Breast epithelium (tissue), 4 donors: ENCODE measurements at places on chromosomes 7 and 10. TPM values are rescaled to one million over a fixed set of nuclear protein-coding genes. Genes with fewer than 3 reads are reported as not detected.

- DNase-seq, result no peak
Observed at GRCh38 chr10:19668116-19668515, 148.1 kb upstream of the PLXDC2 start.

DNA sequence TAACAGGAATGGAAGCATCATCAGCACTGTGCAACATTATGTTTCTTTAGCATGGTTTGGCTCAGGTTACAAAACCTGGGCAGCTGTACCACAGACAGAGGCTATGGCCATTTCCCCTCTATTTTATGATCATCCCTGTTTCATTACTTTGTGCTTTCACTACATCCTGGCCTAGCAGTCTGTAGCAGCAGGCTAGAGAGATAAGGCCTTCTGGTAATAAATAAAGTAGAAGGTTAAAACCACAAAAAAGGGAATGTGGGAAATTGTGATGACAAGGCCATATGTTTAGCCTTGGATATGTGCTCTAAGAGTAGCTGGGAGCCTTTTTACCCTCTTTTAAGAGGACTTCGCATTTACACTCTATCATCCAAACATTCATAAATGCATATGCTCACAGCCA, 266.2 kb upstream of the PHF14 start:
- DNase-seq, result no peak

DNA sequence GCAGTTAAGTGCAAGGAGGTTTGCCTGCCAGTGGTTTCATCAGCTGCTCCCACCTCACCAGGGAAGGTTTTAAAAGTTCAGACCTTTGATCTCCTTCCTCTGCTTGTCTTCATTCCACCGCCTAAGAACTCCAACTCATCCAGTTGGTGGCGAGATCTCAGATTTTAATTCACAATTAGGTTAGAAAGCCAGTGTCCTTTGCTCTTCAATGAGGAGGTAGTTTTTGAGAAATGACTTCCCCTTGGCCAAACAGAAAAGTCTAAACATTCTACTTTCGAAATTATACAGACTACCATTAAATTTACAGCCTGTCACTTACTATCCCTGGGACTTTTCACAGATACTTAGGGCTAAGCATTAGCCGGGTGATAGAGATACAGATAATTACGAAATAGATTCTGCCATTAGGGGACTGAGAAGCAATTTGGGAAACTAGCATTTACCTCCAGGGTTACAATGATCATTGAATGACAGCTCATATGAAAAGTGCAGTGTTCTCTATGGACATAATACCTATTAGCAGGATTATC, 513.4 kb upstream of the GHITM start:
- DNase-seq, result no peak

DNA sequence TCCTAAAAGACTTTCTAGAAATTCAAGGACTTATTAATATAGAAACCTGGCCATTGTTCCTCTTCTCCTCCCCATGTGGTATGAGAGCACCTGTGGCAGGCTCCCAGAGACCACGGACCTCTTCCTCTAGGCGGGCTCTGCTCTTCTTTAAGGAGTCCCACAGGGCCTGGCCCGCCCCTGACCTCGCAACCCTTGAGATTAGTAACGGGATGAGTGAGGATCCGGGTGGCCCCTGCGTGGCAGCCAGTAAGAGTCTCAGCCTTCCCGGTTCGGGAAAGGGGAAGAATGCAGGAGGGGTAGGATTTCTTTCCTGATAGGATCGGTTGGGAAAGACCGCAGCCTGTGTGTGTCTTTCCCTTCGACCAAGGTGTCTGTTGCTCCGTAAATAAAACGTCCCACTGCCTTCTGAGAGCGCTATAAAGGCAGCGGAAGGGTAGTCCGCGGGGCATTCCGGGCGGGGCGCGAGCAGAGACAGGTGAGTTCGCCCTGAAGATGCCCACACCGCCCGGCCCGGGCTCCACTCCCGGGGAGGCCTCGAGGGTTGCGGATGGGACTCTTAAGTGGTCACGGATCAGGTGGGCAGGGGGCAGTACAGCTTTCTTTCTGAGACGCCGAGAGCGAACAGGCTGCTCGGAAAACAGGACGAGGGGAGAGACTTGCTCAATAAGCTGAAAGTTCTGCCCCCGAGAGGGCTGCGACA, at the start of gene SLC26A4:
TSS of gene SLC26A4 (plus strand) at position 448 of the 700 bp plus-strand sequence. CDS start 814 bp downstream, outside the sequence.
- no peak for DNase-seq

- no peak for DNase-seq
Observed at GRCh38 chr7:129354428-129355157, 79.6 kb upstream of the STRIP2 start.

GRCh38 chr7:135993950-135994349, 16.8 kb upstream of the MTPN start:
- no peak for DNase-seq

DNA sequence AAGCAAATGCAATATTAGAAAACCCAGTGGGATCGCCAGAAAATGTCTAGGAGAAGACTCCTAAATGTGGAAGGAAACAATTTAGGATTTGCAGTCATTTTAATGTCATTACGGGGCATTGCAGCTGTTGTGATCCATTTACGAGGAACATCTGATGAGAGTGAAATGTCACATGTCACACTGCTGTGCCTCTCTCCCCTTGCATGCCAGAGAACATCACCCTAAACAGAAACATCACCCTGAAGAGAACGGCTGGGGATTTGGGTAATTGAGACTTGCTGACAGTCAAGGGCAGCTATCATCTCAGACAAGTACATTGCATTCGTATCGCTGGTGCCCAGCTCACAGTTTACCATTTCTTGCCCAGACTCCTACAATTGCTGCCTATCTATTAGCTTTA, 785.7 kb upstream of the POM121L12 start:
- DNase-seq, result no peak

DNA sequence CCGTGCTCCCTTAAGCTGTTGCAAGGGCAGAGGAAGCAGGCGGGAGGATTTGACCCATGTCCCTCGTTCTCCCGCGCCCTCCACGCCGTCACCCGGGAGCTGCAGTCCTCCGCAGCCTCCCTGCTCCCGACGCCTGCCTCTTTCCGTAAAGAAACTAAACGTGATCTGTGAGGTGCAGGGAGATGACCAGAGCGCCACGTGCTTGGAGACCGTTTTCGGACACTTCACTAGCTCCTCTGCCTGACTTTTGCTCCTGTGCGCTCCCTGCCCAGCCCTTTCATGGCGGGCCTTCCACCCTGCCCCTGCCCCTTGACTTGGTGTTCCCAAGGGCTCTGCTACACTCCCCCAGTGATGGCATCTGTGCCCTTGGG, 171.2 kb downstream of the LSM5 start:
- DNase-seq, result no peak

GRCh38 chr10:32005050-32005449, 51.2 kb downstream of the KIF5B start:
- no peak for DNase-seq

DNA sequence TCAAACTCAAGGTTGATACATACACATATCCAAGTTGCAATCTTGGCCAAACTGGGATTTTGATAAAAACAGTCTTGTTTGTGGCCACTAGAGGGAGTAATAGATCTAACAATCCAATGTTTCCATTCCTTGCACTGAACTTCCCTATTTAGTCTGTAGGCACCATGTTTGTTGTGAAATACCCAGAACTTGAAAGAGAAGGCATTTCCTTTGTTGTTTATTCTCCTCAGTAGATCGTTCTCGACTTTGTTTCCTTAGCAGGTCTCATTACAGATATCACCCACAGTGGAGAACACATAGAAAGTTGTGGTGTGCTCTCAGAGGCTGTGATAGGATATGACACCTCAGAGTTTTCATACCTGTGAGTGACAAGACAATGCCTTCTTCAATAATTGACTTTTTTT, 70.3 kb upstream of the MXI1 start:
- DNase-seq, result no peak

DNA sequence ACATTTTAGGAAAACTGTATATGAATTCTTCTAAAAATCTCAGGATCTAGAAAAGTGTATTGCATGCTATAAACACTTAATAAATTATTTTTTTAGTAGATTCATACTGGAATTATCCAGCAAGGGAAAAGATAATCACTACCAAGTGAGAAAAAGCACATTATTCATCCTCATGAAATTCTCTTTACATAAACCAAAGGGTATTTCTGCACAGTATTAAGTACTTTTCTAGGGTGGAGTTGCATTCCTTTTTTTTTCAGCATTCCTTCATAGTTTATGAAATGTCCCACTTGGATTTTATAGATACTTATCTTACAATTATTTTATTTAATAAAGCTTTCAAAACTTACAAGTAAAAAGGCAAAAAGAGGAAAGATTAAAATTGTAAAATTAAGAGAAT, 403.3 kb downstream of the HGF start:
- DNase-seq, result no peak

DNA sequence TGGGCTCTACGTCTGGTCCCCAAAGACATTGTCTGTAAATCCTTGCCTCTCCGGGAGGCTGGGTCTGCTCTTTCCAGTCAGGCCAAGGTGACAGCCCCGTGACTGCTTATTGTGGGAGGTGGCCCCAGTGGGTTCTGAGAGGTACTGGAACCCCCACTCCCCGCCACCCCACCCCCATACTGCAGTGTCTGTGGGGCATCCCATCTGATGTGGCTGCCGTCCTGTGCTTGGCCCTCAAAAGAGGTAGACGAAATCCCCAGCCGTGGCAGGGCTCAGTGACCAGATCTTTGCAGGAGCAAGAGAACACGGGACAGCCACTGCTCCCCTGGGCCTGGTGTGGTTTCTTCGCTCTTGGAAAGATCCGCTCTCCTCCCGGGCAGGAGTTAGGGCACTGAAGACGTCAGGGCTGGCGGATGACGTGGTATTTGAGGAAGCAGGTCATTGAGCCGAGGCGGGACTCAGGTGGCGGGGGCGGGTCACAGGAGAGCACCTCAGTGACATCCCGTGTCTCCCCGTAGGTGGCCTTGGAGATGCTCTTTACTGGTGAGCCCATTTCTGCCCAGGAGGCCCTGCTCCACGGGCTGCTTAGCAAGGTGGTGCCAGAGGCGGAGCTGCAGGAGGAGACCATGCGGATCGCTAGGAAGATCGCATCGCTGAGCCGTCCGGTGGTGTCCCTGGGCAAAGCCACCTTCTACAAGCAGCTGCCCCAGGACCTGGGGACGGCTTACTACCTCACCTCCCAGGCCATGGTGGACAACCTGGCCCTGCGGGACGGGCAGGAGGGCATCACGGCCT, 20.7 kb downstream of the ECHDC3 start:
- no peak for DNase-seq

GRCh38 chr7:24138343-24138742, 145.6 kb upstream of the NPY start:
- no peak for DNase-seq

- no peak for DNase-seq
Observed at GRCh38 chr10:26457088-26457487, 18.9 kb downstream of the APBB1IP start.

DNA sequence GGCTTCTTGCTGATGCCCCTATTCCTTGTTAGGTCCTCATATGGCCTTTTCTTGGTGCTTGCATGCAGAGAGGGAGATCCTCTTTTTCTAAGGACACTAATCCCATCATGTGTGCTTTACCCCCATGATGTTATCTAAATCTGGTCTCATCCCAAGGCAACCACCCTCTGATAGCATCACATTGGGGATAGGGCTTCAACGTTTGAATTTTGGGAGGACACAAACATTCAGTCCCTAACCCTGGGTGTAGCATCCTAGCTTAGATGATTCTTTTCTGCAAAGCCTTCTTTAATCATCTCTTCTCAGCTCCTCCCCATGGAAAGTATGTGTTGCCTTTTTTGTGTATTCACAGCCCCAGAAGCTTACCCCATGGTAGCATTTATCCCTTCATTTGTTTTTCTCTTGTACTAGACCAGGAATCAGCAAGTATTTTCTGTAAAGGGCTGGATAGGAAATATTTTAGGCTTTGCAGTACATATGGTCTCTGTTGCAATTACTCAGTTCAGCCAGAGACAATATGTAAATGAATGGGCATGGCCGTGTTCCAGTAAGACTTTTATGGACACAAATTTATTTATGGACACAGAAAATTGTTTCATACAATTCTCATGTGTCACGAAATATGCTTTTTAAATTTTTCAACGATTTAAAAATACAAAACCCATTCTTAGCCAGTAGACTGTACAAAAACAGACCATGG, 101.5 kb upstream of the CSTF2T start:
- DNase-seq, result no peak

DNA sequence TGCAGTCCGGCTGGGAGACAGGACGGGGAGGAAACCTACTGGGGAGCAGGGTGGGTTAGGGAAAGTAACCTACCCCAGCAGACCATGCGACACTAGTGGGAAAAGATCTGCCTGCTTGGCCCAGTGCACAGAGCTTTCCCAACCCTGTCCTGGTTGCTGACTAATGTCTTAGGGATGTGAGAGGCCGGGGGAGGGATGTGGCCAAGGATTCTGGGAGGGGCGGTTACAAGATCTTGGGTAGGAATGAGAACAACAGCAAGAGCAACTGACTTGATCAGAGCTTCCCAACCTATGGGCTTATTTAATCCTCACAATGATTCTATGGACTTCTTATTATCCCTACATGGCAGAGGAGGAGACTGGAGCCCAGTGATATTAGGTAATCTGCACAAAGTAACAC, 24.0 kb upstream of the EIF5AL1 start:
- no peak for DNase-seq

DNA sequence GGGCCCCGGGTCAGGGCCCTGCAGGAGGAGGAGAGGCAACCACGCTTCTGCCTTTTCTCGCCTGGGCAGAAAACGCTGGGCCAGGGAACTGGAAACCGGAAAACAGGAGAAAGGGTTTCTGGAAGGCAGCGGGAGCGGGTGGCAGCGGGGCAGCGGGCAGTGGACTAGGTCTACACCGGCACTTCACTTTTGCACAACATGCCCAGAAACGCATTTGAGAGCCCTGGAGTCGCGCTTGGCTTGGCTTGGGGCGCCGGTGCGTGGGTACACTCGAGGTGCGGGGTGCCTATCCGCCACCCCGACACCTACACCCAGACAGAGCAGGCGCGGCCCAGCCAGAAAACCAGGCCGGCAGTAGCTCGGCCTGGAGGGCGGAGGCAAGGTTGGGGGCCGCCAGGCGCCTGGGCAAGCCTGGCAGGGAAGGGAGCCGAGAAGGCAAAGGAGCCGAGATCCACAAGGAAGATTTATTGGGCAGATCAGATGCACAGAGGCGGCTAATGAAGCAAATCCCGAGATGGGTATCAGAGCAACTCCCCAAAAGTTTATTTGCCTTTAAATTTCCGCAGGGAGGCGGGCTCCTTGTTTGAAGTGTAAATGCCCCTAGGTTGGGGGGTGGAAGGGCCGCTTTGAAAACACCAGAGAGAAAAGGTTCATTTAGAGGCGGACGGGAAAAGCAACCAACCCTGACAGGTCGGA, 3.2 kb upstream of the PAX2 start:
- DNase-seq, result no peak

HYAL4 gene
- 0.15 TPM for total RNA-seq

WNT16 gene
- 0.15 TPM for total RNA-seq

HTRA1 gene
- 152 TPM for total RNA-seq

HECW1 gene
- 1.9 TPM for total RNA-seq

CASP7 gene
- 27.2 TPM for total RNA-seq

SH2D4B gene
- 0.16 TPM for total RNA-seq
